ENCODE measurements at places on chromosomes 11 and 22.

- DNase-seq = no peak
Observed at GRCh38 chr11:638631-639331, 1.7 kb downstream of the DRD4 start.

DNA sequence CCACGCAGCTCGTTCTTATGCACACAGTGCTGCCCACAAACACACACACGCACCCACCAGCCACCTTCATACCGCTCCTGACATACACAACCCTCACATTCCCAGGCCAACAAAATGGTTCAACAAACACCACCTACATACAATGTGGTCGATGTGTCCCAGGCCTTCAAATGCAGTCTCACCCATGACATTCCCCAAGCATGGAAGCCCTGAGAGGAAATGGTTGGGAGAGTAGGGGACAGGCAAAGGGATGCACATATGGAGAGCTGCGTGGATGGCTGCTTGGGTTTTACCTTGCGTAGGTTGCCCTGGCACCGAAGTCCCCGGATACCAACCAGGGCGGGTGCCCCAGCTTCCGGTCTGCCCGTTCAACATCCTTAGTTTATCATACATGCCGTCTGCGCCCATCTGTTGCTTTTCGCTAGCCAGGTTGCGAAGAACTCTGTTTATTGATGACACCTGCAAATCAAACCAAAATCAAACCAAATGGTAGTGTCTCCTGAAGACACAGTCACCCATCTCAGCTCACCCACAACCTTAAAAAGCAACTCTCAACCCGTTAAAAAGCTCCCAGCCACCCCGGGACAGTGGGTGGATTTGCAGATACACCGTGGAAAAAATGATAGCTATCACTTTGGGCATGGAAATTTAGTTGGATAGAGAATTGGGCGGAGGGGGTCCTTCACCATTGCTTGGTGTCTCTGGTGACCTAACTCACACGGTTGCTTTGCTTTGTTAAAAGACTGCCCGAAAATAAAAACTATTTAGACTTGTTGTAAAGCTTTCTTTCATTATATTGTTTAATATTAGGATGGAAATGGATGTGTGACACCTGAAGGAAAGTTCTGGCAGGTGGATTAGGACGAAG lies 10.5 kb downstream of the PAX6 start:
- DNase-seq = no peak

- no peak for DNase-seq
Observed at GRCh38 chr11:130121445-130121978, 38.1 kb upstream of the ST14 start.

GRCh38 chr22:28939394-28939793 lies 56.0 kb downstream of the ZNRF3 start:
- DNase-seq = no peak

DNA sequence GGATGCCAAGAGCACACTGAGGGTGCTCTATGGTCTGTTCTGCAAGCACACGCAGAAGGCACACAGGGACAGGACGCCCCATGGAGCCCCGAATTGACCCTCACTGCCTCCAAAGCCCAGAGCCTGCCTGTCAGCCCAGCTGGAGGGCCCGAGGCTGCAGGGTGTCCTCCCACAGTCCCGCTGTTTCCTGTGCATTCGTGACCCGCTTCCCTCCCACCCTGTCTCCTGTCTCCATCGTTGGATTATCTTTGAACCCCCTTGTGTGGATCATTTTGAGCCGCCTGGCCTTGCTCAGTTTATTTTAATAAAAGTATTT lies 25.6 kb downstream of the PARVG start:
- no peak for DNase-seq

DNA sequence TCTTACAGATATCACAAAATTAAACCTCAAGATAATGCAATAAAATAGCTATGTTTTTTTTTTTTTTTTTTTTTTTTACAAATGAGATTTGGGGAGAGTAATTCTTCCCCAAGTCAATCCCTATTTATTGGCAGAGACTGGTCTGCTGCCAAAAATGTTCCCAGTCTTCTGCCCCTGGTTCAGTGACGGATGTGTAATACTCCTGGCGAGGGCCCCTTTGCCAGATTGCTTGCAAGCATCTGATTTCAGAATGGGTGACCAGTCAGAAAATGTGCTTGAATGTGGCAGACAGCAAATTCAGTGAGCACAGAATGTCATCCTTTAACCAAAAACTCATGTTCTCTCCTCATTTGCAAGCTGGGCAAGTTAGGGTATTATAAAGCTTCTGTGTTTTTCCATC lies 363.8 kb upstream of the MTNR1B start:
- no peak for DNase-seq

GRCh38 chr11:17898782-17899181 lies 114.1 kb downstream of the SERGEF start:
- no peak for DNase-seq

GRCh38 chr11:101128571-101129202 lies 926 bp downstream of the PGR start:
- no peak for DNase-seq

- no peak for DNase-seq
Observed at GRCh38 chr22:27538666-27539065, 262.9 kb downstream of the MN1 start.

DNA sequence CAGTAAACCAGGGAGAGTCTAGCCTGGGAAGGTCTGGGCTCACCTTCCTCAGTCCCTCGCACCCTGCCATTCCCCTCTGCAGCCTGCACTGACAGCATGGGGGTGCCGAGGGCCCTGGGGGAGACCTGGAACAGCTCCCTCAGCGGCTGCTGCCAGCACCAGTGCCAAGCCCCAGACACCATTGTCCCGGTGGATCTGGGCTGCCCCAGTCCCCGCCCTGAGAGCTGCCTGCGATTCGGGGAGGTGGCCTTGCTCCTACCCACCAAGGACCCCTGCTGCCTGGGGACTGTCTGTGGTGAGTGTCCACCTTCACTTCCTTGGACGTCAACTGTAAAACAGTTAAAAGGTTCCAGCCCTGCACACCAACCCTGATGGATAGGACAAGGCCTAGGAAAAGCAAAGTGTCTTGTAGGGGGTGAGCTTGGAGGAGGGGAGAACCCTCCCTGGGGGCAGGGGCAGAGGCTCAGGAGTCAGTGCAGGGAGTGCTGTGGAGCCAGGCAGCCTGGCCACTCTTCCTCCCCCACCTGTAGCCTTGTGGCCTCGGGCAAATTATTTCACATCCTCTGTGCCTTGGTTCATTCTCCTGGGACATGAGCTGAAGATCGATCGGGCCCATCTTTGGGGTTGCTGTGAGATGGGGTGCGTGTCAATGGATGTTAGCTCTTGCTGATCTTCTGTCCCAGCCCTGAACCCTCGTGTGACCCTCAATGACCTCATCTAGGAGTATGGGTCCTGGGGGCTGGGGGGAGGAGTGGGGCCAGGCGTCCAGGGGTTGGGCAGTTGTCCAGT lies 85.2 kb upstream of the MYOD1 start:
- DNase-seq = no peak

- DNase-seq = no peak
Observed at GRCh38 chr11:13380731-13381130, 82.3 kb downstream of the BTBD10 start.

- DNase-seq = no peak
Observed at GRCh38 chr11:75879737-75880136, 64.7 kb downstream of the UVRAG start.

GRCh38 chr22:29359469-29359868 lies 28.9 kb downstream of the AP1B1 start:
- DNase-seq = no peak

DNA sequence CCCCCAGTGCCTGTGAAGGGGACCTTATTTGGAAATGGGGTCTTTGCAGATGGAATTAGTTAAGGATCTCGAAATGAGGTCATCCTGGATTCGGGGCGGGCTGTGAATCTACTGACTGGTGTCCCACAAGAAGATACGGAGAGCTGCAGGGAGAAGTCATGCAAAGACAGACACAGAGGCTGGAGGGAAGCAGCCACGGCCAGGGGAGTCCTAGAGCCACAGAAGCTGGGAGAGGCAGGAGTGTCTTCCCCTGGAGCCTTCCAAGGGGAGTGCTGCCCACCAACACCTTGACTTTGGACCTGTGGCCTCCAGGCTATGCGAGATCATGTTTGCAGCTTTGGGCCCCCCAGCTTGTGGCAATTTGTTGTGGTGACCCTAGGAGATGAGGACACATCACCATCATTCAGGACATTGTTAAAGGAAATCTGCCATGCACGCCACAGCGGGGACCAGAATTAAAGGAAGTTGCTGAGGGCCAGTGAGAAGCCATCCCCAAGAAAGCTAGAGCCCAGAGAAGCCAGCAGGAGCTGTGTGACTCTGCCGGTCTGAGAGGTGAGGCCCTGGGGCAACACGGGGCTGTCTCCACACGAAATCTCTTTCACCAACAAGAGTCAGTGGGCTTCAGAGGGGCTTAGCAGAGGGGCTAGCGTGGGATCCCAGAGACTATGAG lies 434.7 kb downstream of the BRD1 start:
- no peak for DNase-seq

- DNase-seq = no peak
Observed at GRCh38 chr22:28091486-28091885, 172.4 kb upstream of the PITPNB start.

GRCh38 chr22:19761725-19762567 lies 1.4 kb downstream of the TBX1 start:
- DNase-seq = no peak

DNA sequence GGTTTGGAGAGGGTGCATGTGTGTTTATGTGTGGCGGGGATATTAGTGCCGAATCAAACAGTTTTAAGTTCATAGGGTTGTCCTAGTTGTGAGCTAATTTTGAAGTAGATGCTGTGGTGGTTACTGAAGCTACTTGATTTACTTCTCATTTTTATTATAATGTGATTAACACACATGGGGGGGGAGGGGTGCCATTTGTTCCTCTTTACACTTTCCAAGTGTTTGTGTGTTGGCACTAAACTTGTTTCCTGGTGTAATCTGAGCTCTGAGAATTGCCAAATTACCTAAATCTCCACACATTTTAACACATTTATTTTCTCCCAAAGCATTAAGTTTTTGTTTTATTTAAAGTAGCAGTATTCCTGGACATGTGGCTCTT lies 60.1 kb downstream of the ZNRF3 start:
- no peak for DNase-seq

GRCh38 chr11:69535908-69536307 lies 54.4 kb downstream of the LINC01488 start:
- no peak for DNase-seq

GRCh38 chr11:19220903-19221724 lies 19.3 kb upstream of the CSRP3 start:
- no peak for DNase-seq

- DNase-seq = peak; percentile 17
Observed at GRCh38 chr11:1218788-1219445, 3.9 kb upstream of the MUC5B start.

- DNase-seq = peak; percentile 81
Observed at GRCh38 chr11:73393479-73394415, 17.5 kb downstream of the RELT start.

GRCh38 chr22:20533879-20534265 lies 26.5 kb downstream of the MED15 start:
- DNase-seq = no peak

GRCh38 chr11:66835768-66836405 lies 7.4 kb upstream of the RCE1 start:
- no peak for DNase-seq

DNA sequence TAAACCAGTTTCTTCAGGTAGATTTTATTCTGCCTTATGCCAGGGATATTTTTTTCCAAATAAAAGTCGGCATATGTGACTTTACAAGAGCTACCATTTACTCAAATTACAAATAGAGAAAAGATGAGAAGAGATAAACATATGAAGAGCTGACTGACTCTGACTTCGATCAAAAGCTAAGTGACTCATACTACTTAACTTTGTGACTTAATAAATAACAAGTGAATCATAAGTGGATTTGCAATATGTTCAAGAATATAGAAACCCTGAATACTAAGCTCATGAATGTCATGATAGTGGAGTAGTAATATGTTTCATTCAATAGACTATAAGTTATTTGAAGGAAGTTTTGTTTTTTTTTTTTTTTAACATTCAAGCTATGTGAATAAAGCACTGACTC lies 130.5 kb upstream of the ANO3 start:
- DNase-seq = no peak

- no peak for DNase-seq
Observed at GRCh38 chr11:5938603-5938965, 3.5 kb upstream of the OR56A3 start.

DNA sequence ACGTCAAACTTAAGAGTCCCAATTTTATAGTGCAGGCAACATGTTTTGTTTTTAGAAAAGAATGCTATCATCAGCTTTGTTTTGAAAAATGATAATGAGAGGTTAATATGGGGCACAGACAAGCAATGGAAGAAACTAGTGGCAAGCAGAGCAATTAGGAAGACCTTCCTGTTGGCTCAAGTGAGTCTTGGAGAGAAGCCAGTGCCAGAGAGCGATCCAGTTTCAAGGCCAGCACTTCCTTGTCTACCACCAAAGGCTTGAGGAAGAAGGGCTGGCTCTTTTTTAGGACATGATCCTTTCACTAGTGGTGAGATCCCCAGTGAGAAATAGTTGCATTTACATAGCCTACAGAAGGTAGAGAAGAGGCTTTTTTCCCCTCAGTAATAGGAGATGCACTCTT lies 1340.7 kb downstream of the LRRC4C start:
- no peak for DNase-seq

- no peak for DNase-seq
Observed at GRCh38 chr11:127273593-127274327, 273.2 kb upstream of the KIRREL3 start.

DNA sequence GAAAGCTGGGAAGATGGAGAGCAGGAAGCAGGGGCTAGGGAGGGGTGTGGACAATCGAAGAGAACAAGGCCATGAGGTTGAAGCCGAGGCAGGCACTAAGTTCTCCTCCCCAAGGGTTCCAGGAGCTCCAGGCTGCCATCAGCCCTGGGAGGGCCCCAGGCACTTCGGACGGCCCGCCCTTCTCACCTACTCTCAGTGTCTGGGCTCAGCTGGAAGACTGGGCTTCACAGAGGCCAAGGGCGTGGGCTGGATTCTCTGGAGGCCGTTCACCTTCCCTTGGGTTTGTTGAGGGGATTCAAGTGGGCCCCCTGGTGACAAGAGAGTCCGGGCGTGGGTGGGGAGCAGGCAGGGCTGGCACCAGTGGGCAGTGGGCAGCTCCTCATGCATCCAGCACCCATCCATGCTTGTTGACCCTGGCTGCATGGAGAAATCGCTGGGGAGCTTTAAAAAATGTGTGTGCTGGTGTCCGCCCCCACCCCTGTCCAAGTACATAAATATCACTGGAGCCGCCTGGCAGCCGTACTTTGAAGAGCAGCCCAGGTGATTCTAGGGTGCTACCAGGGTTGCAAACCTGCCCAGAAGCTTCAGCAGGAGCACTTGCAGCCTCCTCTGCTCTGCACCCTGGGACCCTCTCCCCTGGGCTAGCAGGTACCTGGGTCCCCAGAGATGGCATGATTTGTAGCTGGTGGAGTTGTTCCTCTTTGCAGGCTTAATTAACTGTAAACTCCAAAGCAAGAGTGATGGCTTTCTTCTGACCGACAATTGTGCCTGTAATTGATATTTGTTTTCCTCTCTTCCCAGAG lies 74.3 kb downstream of the RTL6 start:
- DNase-seq = no peak

Data from CD8-positive, alpha-beta T cell (primary cell).